ENCODE measurements at places on chromosomes 4 and X. TPM values are rescaled to one million over a fixed set of nuclear protein-coding genes. Genes with fewer than 3 reads are reported as not detected.
A peak's percentile ranks its signal among the peaks of the same experiment; 100 is the strongest.

GRCh38 chr4:64068096-64068495 is 341.2 kb downstream of the TECRL start:
- DNase-seq, result no peak

DNA sequence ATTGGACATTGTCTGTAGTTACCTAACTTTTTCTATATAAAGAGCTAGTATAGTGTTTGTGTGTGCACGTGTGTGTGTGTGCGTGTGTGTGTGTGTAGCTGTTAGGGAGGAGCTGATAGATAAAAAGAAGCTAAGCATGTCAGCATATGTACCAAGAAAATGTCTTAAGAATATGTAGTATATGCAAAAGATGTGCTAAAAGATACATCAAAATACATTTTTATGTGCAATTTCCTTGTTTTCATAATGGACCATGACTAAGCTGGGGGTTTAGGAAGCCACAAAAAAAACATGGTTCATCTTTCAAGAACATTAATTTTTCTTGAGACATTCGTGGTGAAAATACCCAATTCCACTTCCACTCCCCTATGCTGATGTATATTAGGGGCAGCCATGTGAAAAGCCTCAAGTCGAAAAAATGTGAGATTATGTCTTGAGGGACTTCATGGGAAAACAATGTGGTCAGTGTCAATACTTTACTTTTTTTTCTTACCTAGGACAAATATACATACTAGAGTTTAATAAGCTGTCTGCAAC is 1599.7 kb downstream of the ARAP2 start:
- DNase-seq, result no peak

- DNase-seq, result no peak
Observed at GRCh38 chr4:113880240-113881028, 99.0 kb downstream of the ARSJ start.

DNA sequence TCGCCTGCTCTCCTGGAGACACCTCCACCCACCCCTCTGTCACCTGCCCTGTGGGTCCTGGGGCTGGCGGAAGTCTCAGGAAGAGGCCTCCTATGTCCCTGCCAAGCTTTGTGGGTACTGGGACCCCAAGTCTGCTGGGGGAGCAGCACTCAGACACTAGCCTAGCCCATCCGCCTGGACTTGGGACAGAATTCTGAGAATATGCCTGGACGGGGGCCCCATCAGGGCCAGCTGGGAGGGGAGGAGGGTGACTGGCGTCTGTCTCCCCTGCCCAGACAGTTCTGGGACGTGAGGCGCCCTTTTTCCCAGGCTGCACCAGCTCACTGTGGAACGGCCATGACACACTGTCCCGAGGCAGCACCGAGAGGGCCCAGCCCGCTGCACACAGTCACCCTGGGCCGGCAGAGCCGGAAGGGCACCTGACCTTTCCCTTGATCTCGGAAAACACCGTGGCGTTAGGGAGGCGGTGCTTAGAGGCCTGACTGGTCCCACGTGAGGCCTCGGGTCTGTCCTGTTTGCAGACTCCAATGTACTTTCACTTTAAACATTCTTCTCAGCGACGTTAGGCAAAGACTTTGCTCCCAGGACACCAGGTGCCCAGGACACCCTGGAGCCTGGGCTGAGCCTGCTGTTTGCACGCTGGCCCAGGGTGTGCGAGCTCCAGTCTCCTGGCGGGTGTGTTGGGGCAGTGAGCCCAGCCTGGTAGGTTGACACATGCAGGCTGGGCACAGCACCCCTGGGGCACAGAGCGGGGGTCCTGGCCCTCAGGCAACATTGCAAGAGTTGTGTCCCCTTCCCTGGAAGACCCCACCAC is 700 bp downstream of the SLC26A1 start:
- DNase-seq, result peak; percentile 53

DNA sequence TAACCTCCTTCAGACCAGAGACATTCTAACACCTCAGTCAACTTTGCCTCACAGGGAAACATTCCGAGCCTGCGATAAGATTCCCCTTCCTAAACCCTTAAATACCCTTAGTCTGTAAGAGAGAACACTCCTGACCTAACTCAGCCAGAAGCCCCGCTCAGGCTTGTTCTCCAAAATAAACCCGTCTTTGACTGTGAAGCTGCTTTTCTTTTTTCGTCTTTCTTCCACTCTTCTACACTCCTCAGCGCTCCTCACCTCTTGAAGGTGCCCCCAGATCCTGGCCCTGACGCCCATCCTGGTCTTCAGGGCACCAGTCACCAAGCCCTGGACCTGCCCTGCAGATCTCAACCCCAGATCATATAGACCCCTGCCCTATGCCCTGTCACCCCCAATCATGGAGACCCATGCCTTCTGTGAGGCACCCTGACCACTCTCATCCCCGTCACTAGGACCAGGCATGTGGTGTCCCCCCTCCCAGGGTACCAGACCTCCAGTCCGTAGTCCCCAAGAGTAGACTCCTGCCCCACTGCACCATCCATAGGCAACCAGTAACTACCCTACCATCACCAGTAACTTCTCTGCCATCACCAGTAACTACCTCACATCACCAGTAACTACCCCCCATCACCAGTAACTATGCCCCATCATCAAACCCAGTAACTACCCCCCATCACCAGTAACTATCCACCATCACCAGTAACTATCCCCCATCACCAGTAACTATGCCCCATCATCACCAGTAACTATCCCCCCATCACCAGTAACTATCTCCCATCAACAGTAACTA is 3.5 kb downstream of the ASMTL start:
- DNase-seq, result no peak

- DNase-seq, result no peak
Observed at GRCh38 chr4:61217222-61217621, 17.1 kb downstream of the ADGRL3 start.

DNA sequence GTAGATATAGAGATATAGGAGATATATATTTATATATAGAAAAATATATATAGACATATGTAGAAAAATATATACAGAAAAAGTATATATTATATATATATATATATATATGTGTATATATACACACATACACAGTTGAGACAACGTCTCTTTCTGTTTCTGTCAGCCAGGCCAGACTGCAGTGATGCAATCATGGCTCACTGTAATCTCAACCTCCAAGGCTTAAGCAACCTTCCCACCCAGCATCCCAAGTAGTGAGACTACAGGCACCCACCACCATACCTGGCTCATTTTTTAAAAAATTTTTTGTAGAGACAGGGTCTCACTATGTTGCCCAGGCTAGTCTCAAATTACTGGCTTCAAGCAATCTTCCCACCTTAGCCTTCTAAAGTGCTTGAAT is 426.3 kb downstream of the GPM6A start:
- DNase-seq, result no peak

- no peak for DNase-seq
Observed at GRCh38 chr4:9685692-9686091, 95.7 kb upstream of the DRD5 start.

DNA sequence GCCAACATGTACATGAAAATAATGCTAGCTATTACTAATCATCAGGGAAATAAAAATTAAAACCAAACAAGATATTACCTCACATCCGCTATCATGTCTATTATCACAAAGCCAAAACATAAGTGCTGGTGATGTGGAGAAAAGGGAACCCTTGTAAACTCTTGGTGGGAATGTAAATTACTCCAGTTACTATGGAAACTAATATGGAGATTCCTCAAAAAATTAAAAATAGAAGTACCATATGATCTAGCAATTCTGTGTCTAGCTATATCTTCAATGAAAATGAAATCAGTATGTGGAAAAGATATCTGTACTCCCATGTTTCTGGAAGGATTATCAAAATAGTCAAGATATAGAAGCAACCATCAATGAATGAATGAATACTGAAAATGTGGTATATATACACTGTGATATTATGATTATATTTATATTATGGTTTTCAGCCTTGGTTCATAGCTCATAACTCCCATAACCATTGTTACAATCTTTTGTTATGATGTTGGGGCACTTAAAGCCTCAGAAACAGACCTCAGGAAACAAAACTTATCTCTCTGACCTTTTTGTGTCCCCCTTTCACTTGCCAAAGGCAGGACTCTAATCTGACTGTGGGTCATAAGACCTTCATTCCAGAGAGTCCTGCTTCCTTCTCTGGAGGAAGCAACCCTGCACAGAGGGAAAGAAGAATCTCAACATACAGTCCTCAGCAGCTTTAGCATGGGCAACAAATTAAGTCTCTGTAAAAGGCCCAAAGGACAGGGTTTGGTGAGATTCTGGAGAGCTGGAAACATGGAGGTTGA is 933.2 kb downstream of the ADGRL3 start:
- no peak for DNase-seq

DNA sequence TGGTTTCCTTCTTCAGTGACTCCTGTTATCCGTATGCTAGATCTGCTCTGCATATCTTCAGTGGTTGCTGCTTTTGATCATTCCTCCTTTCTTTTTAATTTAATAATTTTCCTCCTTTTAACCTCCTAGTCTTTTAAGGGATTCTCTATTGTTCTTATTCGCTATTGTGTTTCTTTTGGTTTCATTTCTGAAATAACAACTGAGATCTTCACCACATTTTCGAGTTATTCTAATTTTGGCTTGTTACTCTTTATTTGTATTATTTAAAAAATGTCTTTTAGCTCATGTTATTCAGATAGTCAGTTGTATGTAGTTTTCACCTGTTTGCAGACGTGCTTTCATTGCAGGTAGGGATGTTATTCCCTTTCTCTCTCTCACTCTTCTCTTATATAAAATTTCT is 24.9 kb downstream of the IGFBP7 start:
- no peak for DNase-seq

GRCh38 chr4:95141361-95141760 is 383.6 kb downstream of the BMPR1B start:
- no peak for DNase-seq

GRCh38 chr4:38818441-38818976 is 13.9 kb upstream of the TLR1 start:
- no peak for DNase-seq

IKBKG gene
- 18.8 TPM for total RNA-seq

PHOX2B gene
- total RNA-seq, result 0.11 TPM

Data from right cardiac atrium (tissue), 5 donors.